ENCODE measurements at places on chromosomes 2 and 18.

DNA sequence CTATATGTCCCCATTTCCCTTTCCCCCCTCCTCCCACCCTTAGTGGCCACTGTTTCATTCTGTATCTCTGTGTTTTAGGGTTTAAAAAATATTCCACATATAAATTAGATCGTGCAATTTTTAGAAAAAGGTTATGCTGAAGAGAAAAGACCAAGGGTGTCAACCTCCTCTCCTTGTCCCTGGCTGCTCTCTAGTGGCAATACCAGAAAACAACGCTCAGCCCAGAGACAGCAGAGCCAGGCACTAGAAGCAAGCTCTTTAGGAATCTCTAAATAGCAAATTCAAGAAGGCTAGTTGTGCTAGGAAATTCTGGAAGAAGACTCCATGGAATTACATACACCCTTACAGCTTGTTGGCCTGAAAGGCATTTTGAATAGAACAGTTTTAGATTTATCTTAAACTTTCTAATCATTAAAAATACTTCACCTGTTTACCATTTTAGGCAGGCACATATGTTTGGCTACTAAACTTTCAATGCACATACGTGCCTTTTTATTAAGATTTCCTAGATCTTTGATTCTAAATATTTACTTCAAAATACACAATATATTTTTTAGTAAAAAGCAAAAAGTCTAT, 35.1 kb upstream of the RASGRP3 start:
- DNase-seq: no peak

DNA sequence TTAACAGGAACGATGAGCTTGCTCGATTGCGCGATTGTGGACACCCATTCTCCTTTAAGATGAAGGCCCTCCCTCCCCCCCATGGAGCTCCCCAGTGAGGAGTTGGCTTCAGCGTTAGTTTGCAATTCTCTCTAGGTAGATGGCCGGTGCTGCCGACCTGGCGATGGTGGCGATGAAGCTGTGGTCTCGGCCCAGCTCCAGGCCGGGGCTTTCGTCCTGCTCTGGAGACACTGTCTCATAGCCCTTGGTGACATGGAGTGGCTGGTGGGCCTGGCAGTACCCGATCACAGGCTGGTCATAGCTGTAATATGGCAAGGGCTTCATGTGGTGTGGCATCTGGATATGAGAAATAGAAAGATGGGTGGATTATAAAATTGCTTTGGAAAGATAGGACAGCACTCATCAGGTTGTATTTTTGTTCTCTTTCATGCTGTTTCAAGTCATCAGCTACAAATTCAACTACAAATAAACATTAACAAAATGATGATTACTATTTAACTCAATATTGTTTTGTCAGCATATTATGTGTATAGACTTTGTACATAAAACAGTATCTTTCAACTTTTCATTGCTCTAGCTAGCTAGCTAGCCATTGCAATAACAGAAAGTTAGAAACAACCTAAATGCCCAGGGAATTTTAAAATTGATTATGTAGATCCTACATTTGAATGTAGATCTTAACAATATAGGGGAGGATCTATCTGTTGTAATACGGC, 773.4 kb downstream of the LRRTM4 start:
- DNase-seq: no peak

GRCh38 chr18:63260380-63260754, 59.2 kb downstream of the BCL2 start:
- DNase-seq: no peak

DNA sequence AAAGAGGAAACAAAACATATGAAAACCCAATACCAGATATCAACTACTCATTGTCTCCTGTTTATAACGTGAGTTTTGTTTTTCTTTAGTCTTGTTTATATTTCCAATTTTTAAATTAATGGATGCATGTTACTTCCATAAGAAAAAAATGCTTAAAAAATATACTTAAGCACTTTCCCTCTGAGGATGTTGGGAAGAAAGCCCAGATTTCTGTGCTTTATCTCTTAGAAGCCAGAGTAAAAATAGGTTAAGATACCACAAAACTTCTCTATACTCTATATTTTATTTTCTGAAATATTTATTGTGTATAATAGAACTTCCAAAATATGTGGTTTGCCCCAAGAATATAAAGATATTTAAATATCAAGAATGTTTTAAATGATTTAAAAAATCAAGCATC, 633.9 kb downstream of the STK39 start:
- DNase-seq: no peak

- DNase-seq: no peak
Observed at GRCh38 chr2:82539280-82539621, 1919.8 kb downstream of the SUCLG1 start.

- DNase-seq: no peak
Observed at GRCh38 chr2:121944072-121944831, 188.8 kb downstream of the TSN start.

DNA sequence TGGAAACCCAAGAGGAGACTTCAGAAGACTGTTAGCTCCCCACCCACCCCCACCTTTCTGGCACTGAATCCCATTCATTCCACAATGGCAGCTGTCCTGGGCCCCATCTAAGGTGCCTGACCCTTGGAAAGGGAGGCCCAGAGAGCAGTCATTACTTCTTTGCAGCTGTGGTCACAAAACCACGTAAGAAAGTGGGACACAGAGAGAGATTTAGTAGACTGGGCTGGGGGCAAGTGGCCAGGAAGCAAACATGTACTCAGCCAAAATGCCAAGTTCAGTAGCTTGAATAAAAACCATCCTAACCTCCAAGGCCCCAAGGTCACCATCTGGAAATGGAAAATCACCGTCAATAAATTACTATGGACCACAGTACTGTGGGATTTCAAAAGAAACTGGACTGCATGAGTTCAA, 381.4 kb downstream of the TNS1 start:
- DNase-seq: no peak

GRCh38 chr18:54880395-54881105, 52.3 kb downstream of the RAB27B start:
- no peak for DNase-seq

DNA sequence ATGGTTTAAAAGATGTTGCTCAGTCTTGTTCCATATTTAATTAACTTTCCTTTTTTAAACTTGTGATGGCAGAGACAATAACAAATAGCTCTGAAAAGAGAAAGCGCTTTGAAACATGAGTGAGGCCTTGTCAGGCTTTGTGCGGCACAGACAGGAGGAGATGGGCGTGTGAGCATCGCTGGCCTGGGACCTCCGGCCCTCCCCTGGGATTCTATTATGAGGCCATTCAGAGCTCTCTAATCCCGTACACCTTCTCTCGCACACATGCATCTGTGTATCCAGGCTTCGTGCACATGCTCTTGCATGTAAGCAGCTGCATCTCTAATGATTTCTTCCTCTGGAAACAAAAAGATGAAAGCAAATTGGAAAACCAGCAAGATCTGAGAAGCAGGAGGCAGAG, 313.7 kb downstream of the ZNF521 start:
- no peak for DNase-seq

GRCh38 chr2:197195518-197195917, 115.1 kb downstream of the ANKRD44 start:
- no peak for DNase-seq

DNA sequence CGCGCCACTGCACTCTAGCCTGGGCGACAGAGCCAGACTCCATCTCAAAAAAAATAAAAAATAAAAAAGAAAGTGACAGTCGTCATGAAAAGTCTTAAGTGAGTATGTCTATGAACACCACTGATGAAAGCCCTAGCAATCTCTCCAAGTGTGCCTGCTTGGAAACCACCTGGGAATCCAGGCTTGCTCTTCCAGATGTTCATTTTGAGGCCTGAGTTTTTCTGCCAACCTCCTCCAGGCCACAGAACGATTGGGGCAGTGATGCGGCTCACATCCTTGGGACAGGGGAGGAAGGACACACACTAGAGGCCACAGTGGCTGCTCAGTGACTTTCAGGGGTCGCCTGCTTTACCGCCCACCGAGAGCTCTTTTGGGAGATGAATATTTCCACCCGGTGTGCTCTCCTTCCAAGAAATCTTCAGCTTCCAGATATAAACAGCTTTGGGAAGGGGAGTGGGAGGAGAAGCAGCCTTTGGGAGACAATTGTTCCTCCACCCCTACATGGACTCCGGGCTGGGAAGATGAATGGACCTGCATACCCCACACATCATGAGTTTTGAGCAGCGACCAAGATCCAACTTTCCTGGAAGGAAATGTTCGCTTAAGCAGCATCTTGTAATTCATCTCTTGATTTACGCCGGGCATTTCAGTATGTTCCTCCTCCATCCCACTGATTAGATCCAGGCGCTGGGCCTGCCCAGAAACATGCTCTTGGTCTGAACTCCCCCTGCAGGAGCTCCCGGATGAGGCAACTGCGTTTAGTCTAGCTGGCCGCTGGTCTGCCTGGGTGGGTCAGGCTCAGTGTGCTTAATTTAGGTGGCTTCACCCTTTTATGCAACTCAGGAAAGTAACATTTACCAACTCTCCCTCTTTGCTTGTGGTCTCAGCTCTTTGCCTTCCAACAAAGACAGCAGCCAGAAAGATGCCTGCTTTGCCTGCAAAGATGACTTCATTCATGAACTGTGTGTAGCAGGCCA, 6.2 kb upstream of the ARMC9 start:
- no peak for DNase-seq

DNA sequence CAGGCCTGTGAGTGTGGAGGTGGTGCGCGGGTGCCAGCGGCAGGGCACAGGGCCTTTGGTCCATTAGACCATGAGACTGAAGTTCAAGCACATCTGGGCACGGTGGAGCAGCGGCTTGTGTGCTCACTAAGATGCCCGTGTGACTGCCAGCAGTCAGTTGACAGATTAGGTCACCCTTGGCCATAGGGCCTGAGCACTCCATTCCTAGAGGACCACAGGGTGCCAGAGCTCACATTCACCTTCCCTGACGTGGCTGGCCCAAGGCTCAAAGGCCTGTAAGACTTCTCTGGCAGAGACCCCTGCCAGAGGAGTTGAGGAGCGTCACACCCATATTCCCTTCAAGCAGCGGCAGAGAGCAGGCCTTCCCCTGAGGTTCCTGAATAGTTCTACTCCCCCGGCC, 650 bp downstream of the LHCGR start:
- DNase-seq: no peak

- DNase-seq: peak; percentile 78
Observed at GRCh38 chr2:157441072-157441454, 2.8 kb downstream of the CYTIP start.

GRCh38 chr2:220936641-220937197, 635.4 kb downstream of the EPHA4 start:
- no peak for DNase-seq

DNA sequence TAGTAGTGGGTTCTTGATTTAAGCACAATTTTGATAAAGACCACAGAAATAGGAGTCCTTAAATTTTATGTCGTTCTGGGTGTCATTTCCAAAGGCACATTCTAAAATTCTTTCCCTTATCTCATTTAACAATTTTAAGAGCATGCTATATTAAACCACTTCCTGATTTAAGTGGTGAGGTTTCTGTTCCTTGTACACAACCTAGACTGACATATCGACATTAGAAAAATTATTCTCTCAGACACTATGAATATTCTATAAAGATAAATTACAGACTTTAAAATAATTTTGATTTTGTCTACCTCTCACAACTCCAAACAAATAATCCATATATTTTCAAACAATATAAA, 923.8 kb downstream of the LRP1B start:
- DNase-seq: no peak

DNA sequence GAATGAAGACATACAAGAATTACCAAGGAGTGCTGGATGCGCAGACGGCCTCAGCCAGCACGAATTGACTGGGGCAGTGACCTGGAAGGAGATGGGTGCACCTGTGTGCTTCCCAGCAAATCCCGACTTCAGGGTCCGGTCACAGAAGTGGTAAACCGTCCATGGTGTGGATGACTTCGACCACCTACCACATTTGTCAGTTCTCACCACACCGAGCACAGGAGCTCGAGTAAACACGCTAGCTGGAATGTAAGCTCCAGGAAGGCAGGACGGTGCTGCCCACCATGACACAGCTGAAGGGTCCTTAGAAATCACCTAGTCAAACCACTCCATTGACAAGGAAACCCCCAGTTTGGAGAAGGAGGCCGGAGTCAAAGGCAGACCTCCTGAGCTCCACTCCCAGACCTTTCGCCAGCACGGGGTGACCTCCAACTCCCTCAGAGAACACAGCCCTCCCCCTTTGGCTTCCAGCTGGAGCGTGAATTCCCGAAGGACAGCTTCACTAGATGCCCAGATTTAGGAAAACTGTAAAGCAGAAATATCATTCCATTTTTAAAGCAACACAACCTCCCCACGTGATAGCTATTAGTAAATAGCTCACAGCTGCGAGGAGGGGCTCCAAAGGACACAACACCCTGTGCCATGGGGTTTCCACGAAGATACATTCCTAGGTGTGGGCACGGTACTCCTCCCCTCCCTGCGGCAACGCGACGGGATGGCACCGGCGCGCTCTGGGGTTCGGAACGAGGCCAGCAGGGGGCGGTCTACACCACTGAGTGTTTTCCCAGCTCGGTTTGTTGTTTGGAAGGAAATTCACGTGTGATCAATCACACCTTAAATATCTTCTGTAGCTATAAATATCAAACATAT, 34.1 kb upstream of the GNAL start:
- DNase-seq: peak; percentile 9

DNA sequence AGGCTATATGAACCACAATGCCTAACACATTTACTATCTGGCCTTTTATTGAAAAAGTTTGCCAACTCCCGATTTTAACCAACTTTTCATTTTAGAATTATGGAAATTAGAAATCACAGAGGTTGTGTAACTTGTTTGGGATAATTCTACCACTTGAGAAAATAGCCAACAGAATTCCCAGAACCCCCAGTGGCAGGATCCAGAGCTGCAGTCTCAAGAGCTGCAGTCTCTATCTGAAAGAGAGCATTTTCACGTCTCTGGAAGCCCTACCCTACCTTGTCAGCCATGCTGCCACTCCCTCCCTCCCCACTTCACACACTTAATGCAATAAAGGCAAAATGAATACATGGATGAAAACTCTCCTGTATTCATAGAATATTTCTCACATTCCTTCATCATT, 23.4 kb upstream of the TSPYL6 start:
- no peak for DNase-seq

DNA sequence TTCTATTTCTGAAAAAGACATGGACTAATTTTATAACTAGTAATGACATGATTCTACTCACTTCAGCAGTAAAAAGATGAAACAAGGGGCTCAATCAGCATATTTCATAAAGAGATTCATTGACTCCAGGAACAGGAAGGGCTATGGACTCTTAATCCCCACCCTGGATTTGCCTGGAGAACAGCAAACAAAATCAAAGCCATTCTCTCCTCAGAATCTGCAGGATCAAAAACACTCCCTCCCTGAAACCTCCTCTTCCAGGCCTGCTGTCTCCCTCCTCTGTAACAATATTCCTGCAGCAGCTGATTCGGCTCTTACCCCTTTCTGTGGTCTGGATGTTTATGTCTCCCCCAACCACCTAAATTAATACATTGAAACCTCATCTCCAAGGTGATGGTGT, 57.0 kb downstream of the ZC3H8 start:
- no peak for DNase-seq

DNA sequence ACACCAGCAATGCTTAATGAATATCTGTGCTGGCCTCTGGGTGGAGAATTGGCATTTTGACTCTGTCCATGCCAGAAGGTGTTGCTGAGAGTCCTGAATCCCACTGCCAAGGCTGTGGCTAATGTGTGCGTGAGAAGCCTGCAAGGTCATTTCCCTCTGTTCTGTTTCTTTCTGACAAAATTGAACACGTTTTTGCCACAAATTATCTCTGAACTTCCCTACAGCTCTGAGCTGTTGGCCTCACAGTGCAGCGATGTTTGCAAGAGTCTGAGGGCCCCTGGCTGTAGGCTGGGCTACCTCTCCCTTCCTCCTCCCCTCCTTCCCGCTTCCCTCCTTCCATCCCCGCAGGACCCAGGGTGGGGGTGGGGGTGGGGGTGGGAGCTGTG, 154.1 kb upstream of the HS6ST1 start:
- no peak for DNase-seq
